H4 (cell line): ENCODE measurements at places on chromosomes 2 and 18. TPM values are rescaled to one million over a fixed set of nuclear protein-coding genes. Genes with fewer than 3 reads are reported as not detected.
A peak's percentile ranks its signal among the peaks of the same experiment; 100 is the strongest.

DNA sequence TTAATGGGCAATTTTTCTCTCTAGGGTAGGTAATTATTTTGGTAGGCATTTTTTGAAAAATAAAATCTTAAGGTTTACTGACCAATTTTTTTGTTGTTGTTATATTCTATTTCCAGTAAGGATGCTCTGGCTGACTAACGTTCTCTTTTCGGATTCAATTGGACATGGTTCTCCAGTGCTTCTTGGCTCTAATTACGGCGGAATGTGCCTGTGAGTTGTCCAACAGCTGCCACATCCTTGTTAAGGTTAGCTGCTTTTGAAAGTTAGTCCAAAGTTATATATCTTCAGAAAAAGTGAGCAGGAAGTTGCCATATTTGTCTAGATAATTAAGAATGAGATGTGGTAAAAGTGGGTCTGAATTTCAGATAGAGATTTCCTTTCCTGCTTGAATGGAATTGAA, 45.8 kb upstream of the SMIM21 start:
- no peak for DNase-seq

GRCh38 chr2:159614534-159615366, 1.6 kb downstream of the BAZ2B start:
- peak; percentile 39 for DNase-seq

C2orf80 gene
- not detected in 2 replicates for total RNA-seq

ALPP gene
- 1.4 and 1.5 TPM in 2 replicates for total RNA-seq

DNA sequence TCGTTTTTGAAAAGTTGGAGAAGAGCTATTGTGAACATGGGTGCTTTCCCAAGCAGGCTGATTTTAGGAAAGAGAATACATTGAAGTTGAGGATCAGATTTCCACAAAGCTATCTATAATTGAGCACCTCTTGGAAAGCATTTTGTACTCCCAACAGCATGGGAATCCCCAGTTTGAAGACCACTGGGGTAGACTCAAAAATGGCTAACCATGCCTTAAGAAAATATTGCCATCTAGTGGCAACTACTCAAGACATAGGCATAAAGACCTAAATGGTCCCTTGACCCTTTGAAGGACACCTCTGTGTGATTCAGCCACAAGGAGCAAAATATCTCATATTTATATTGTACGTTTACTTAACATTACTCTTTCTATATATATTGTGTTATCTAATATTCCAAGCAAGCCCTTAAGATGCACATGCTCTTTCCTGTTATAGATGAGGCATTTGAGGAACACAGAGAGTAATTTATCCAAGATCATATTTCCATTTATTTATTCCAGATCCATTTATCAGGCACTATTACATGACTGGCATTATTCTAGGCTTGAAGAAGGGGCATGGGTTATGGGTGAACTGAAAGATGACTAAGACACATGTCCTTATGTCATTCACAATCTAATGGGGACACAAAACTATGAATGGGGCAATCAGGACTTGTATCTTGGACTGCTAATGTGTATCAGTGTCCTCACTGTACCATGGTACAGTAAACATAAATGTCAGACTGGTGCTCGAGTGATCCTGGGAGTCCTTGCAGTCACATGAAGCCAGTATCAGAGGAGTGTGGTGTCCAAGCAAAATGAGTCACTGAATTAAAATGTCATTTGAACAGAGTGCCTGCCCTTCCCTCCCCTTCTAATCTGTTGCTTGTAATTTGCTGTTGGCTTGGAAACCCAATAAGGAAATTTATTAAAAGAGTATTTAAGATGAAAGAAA, 121.0 kb upstream of the XPO1 start:
- DNase-seq = peak; percentile 55

PTPN4 gene
- total RNA-seq = 11.9 and 15.1 TPM in 2 replicates

GRCh38 chr2:118032169-118033013, 18.5 kb upstream of the CCDC93 start:
- peak; percentile 37 for DNase-seq

GRCh38 chr2:56084111-56084901, 99.5 kb upstream of the CCDC85A start:
- DNase-seq = peak; percentile 42

- DNase-seq = peak; percentile 16
Observed at GRCh38 chr2:48601349-48601748, 16.3 kb upstream of the GTF2A1L start.

GRCh38 chr18:46794607-46795006, 37.8 kb upstream of the ST8SIA5 start:
- DNase-seq = no peak

GRCh38 chr2:234588054-234588430, 91.2 kb upstream of the ARL4C start:
- DNase-seq = no peak

DNA sequence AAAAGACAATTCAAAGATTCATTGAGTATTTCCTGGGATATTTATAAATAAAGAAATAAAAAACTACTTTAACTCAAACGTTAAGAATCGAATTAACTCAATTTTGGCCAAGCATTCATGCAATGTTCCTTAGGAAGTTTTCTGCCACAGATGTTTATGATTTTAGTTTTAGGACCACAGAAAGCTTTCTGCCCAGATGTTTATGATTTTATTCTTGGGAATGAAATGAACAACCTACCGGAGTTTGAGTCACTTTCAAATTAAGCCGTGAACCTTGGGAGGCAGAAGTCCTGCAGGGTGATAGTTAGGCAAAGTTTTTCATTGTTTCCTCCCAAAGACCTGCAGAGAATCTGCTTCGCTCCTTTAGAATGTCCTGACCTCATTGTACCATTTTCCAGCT, 34.7 kb upstream of the MBP start:
- no peak for DNase-seq

IL1B gene
- total RNA-seq = not detected in 2 replicates

- DNase-seq = no peak
Observed at GRCh38 chr2:218832520-218832919, 917 bp upstream of the PRKAG3 start.

- no peak for DNase-seq
Observed at GRCh38 chr2:88838165-88838635, 146.7 kb downstream of the RPIA start.

PROKR1 gene
- not detected in 2 replicates for total RNA-seq

DNA sequence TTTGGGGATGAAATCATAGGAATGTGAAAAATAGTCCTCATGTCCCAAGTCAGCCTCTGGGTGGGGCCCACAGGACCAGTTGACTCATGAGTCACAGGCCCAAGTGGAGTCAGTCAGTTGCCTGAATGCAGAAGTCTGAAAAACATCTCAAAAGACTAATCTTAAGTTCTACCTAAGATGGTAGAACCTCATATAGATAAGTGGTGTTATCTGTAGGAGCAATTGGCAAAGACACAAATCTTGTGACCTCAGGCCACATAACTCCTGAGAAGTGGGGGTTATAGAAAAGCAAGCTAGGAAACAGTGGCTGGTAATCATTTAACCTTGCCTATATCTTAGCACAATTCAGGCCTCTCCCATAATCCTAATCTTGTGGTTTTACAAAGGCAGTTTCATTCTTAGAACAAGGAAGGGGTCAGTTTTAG, 257.1 kb upstream of the SPOPL start:
- no peak for DNase-seq

- DNase-seq = no peak
Observed at GRCh38 chr2:47039489-47039870, 115.6 kb downstream of the STPG4 start.

DNA sequence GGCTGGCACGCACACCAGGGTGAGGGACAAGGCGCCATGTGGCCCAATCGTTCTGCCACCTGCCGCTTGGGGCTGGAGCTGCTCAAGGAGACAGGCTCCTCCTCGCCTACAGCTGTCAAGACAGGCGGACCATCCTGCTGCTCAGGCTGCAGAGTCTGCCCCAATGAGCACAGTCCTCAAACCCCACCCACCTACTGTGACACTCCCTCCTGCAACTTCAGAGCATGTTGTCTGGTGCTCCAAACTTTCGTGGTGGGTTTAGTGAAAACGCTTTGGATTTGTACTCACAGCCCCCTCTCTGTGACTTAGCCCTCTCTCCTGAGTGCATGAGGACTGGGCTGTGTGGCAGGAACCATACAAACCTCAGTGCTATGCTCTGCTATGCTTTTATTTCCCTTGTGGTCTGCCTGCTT, 23.2 kb upstream of the SLC35F6 start:
- DNase-seq = no peak

CAPN14 gene
- 0.14 TPM in 1 of 2 replicates, not detected in the other for total RNA-seq

AQP4 gene
- total RNA-seq = 0.39 TPM in 1 of 2 replicates, not detected in the other

DNA sequence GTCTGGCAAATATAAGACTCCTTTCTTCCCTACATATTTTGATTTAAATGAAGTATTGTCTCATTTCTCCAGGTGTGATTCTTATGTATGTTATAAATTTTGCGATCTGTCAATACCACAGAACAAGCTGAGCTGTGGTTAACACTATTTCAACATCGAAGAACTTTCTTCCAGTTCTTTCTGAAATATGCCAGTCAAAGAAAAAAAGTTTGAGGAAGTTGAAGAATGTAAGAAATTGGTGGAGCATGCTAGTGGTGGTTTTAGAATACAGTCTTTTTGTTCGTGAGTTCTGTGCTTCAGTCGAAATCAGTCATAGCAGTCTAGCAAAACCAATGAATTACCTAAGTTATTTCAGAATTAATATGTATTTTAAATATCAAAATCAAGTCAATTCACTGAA, 8.6 kb upstream of the COBLL1 start:
- no peak for DNase-seq

- DNase-seq = no peak
Observed at GRCh38 chr2:238670111-238670585, 177.7 kb upstream of the TWIST2 start.

- DNase-seq = no peak
Observed at GRCh38 chr2:101386599-101387150, 628 bp downstream of the CREG2 start.

GRCh38 chr2:162462911-162463310, 119.0 kb downstream of the GCA start:
- DNase-seq = no peak

DNA sequence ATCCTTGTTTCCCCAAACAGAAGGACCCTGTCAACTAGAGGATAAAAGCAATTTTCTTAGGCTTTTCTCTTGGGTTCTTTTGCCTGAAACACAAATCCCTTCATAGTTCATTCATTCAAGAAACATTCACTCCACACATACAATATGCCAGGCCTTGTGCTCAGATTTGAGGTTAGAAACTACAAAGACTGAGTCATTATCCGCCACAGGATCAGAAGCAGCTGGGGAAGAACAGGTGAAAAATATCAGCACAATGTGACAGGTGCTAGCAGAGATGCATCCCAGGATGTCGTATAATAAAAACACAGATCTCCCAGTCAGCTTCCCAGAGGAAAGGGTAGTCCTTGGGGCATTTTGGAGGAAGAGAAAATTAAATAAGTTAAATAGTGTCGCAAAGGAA, 172.4 kb downstream of the LRATD1 start:
- DNase-seq = no peak

DNA sequence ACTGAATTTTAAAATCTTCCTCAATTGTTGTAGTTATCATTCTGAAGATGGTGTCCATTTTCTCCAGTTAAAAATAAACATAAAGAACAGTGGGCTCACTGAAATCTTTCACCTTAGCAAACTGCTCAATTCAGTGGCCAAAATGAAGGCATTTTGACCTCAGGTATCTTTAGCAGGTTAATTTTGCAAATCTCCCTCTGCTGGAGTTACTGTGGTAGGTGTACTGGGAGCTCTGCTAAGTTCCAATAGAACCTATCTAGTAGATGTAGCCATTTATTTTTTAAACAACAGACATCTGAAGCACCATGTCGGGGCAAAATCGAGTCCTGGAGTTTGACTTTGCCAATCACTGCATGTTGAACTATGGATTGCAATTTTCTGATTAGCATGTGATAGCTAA, 177.1 kb downstream of the IRS1 start:
- DNase-seq = no peak

GRCh38 chr18:45838302-45839070, 13.0 kb downstream of the SIGLEC15 start:
- DNase-seq = no peak

GRCh38 chr18:10414293-10414842, 40.1 kb upstream of the APCDD1 start:
- no peak for DNase-seq

DNA sequence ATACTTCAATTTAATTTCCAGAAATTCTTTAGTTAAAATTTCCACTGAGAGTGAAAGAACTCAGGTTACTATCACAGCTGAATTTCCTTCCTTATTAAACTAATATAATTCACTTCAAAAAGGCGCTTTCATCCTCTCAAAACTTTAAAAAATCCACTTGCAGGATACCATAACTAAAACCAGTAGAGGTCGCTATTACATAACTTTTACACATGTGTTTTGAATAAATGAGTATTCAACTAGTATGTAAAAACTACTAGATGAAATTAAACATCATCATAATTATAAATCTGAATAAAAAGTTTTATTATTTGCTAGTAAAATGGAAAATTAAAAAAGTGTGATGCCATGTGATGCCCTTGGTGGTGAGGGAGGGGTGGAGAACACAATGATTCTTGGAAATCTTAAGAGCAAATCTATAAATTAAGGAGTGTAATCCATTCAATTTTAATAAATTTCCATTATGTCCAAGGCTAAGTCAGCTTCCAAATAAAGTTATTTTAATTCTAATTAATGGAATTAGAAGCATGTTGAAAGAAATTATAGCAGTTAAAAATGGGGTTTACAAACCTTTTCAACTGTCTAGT, 61.4 kb downstream of the SOS1 start:
- peak; percentile 21 for DNase-seq

KIAA2012 gene
- total RNA-seq = not detected in 2 replicates

DNA sequence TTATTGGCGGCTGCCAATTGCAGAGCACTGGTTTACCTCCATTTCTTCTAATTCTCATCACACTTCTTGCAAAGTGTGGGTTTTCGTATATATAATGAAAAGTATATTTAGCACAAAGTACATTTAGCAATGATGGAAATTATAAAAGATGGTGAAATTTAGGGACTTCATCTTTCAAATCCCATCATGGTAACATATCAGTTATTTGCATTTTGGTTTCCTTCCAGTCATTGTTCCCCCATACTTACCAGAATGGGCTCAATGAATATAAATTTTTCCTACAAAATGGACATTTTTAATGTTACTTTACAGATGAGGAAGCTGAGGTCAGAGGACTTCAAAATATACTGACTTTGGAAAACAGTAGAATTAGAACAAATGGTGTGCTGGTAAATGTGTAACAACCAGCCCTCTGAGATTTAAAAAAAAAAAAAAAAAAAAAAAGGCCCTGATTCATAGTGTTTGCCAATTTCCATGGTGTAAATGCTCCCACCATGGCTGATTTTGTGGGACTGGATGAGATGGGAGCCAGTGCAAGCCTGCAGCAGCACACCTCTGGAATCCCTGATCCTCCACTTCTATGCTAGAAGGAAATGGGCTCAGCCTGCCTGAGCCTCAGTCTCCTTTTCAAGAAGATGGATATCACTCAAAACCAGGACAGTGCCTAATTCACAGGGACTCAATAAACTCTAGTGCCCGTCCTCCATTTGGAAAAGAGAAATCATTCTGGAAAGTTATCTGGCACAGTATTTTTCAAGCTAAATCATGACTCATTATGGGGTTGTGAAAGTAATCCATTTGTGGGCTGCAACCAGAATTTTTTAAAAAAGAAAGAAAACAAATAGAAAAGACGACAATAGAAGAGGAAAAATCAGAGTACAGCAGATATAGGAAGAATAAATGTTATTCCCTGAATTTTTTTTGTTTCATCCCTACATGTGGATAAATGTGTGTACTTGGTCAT, 34.0 kb downstream of the LBH start:
- DNase-seq = no peak

LIMS4 gene
- total RNA-seq = not detected in 2 replicates
